SK-N-SH treated with all-trans-retinoic acid at 6 μM for 48 hours (cell line): ENCODE measurements at places on chromosomes 5 and 9.

DNA sequence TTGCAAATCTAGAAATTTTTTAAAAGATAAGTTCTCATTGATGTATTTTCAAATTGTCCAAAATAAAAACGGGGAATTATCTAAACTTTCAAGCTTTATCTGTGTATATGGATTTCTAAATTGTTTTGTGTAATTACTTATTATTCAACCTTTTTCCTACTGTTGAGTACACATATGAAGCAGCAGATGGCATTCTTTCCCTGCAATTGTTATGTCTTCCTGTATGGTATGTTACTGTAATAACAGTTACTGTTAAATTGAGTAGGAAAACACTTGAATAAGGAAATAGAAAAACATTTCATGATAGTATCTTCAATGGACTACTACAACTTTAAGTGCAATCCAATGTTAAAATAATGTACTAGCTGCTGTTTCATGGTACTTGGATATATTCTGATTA is 124.8 kb downstream of the RANBP17 start:
- ATAC-seq: peak; percentile 78

- ATAC-seq: no peak
These were observed 54.5 kb upstream of the OLFM1 start for GRCh38 chr9:135032868-135033460.

- peak; percentile 66 for ATAC-seq
These were observed 185.8 kb downstream of the CD180 start for GRCh38 chr5:67010684-67011409.

GRCh38 chr9:5470122-5470521 is 19.8 kb downstream of the CD274 start:
- ATAC-seq: peak; percentile 45; the same call in 1 of the 3 replicates

DNA sequence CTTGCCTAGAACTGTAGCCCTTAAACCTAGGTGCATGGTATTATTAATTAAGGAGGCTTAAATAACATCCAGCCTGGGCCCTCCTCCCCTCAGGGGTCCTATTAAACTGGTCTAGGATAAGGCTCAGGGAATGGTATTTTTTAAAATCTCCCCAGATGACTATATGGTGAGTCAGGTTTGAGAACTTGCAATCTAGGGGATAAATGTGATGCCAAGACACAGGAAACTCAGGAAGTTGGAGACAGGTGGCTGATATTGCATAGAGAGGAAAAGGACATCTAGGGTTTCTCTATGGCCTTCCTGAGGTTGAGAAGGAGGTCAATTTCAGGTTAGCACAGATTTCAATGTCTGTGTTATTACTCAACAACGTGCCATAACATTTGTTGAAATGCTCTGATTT is 581.0 kb downstream of the TLE1 start:
- ATAC-seq: no peak

DNA sequence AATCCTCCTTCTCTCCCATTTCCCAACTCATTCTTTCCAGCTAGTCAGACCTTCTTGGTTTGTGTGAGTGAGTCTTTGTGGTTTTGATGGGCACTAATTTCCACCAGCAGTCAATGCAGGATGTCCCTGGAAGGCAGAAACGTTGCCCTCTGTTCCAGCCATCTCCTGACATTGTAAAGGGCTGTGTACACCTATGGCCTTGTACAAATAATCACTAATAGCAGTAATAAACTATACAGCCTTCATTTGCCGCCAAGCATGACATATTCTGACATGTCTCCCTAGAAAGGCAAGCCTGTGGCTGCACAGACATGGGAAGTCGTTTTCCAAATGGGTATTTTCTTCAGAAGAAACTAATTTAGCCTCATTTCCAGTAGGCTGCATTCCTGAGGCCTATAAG is 18.4 kb upstream of the DENND1A start:
- ATAC-seq: no peak

DNA sequence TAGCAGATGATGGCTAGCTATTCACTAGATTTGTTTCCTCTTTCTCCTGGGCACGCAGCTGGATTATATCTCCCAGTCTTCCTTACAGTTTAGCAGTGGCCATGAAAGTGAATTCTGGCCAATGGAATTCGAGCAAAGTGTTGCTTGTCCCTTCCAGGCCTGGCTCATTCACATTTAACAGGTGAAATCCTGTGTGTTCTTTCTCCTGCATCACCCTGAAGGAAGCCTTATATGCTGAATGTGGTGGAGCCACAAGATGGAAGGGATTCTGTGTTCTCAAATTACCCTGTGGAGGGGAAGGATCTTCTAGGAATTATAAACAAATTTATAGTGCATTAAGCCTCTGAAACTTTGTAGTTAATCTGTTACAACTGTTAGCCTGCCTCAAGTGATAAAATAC is 8.2 kb upstream of the ELOVL7 start:
- ATAC-seq: no peak

DNA sequence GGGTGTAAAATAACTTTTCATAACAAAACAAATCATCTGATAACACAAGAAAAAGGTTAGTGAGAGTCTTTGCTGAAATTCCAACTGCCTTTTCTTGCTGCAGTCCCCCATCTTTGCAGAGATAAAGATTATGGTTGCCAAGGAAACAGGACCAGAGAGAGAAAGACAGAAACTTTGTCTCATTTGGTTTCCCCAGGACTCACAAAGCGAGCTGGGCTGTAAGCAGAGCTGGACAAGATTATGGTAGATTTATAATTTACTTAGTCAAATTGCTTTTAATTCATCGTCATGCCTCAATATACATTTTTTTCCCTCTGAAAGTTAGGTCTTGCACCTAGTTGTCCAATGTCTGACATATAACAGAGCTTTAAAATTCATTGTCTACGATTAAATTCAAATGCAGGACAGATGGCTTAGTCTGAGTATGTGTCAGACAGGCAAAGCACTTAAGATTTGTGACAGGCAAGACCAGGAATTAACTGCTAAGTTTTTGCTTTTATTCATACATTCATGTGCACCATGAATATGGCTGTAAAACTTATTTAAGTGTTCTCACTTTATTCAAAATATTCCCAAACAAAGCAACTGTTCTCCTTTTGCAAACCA is 17.4 kb downstream of the ENC1 start:
- peak; percentile 40; the same call in 2 of the 3 replicates for ATAC-seq

DNA sequence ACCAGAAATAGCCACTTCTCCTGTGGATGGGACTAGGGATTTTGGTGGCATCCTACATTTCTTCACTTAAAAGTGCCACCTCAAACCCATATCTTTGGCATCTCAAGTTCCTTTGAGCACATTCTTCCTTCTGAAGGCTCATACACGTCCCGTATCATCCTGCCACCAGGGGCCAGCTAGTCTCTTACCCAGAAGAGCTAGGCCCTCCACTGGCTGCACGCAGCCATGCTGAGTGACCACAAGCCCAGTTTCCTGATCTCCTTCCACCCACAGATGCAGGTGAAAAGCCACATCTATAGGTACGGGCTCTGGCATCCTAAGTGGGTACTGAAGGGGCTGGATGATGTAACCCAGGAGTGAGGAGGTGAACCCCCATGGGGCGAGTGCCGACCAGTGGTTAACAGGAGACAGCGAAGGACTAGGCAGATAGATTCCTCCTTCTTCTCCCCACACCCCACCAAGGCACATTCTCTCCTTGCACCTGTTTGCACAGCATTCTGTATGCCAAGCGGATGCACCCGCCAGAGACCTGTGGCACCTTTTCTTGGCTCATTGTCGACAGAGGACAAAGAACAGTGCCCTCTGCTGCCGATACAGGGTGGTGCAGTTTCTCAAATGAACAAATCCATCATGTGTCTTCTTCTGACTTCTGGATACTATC is 14.4 kb upstream of the SCGB3A1 start:
- ATAC-seq: peak; percentile 62

GRCh38 chr9:91245431-91246313 is 116.0 kb downstream of the AUH start:
- no peak for ATAC-seq
